ENCODE measurements at places on chromosomes 12 and 14. TPM values are rescaled to one million over a fixed set of nuclear protein-coding genes. Genes with fewer than 3 reads are reported as not detected.

Gene NEMF
- 79.9 TPM for total RNA-seq

Gene C12orf54
- total RNA-seq, result not detected

Gene ITGA7
- total RNA-seq, result 1.1 TPM

Gene GDF3
- total RNA-seq, result not detected

Gene SLCO1B1
- total RNA-seq, result not detected

Gene SOCS4
- 42.3 TPM for total RNA-seq

Gene KCNMB4
- 0.80 TPM for total RNA-seq

Gene FAIM2
- 0.49 TPM for total RNA-seq

Gene OTX2
- not detected for total RNA-seq

Gene LRRIQ1
- not detected for total RNA-seq

Gene TAS2R19
- 3.6 TPM for total RNA-seq

Gene LRRC10
- not detected for total RNA-seq

Gene TAS2R9
- not detected for total RNA-seq

Gene TPH2
- total RNA-seq, result not detected

Gene TBX5
- not detected for total RNA-seq

Gene TESPA1
- total RNA-seq, result 181 TPM

Gene SIX6
- not detected for total RNA-seq

Gene CIT
- total RNA-seq, result 40.3 TPM

Gene P2RX2
- total RNA-seq, result not detected

Gene STON2
- total RNA-seq, result 0.44 TPM

Gene SLC6A15
- not detected for total RNA-seq

Gene RD3L
- total RNA-seq, result not detected

Gene PRR4
- 3.6 TPM for total RNA-seq

Gene APOF
- not detected for total RNA-seq

Gene KRT86
- 0.93 TPM for total RNA-seq

Gene TBK1
- total RNA-seq, result 33.6 TPM

Gene FOXG1
- not detected for total RNA-seq
